Stimulated activated CD4-positive, alpha-beta T cell treated with anti-CD3 and anti-CD28 coated beads, TNF-alpha, amount 100 ng/mL, for 1 hour (primary cell): ENCODE measurements at places on chromosomes 5 and 9.

- no peak for DNase-seq
Measured at GRCh38 chr5:39648085-39648847, 223.5 kb upstream of the DAB2 start.

DNA sequence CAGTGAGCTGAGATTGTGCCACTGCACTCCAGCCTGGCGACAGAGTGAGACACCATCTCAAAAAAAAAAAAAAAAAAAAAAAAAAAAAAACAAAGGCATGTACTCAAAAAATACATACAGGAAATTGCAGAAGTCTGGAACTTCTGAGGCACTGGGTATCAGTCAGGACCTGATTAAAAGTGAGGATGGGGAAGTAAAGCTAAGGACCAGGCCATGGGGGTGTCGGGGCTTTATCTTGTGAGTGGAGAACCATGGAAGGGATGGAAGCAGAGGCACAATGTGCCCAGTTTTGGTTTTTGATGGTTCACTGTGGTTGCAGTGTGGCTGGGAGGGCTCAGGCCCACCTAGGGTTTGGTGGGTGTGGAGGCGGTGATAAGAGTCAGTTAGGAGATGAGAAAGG, 212.7 kb upstream of the PIK3R1 start:
- DNase-seq, result no peak

DNA sequence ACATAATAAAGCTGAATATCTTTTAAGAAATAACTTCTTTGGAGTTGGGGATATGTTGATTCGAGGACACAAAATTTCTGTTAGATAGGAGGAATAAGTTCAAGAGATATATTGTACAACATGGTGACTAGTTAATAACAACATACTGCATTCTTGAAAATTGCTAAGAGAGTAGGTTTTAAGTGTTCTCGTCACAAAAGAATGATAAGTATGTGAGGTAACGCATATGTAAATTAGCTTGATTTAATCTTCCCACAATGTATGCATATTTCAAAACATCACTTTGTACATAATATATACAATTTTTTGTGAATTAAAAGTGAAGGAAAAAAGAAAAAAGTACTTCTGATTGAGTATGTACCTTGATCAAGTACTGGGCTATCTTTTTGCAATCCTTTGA, 428.0 kb upstream of the TRPC7 start:
- no peak for DNase-seq

DNA sequence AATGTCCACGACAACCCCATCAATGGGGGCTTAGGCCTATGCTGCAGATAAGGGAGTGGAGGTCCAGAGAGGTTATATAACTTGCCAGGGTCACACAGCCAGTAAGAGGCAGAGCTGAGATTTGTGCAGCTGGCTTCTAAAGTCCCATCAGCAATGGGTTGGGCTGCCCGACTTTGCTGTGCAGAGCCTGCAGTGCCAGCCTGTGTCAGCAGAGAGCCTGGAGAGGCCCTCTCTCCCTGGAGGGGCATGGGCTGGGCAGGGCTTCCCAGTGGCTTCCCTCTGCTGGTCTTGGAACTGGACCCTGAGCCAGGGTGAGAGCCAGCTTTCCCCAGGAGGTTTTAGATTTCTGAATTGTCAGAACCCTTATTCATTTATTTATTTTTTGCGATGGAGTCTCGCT, 77.2 kb upstream of the RAPGEF1 start:
- DNase-seq, result no peak

GRCh38 chr9:98916660-98917059, 27.0 kb upstream of the COL15A1 start:
- no peak for DNase-seq

- DNase-seq, result no peak
Measured at GRCh38 chr5:98961665-98962344, 33.0 kb upstream of the CHD1 start.

DNA sequence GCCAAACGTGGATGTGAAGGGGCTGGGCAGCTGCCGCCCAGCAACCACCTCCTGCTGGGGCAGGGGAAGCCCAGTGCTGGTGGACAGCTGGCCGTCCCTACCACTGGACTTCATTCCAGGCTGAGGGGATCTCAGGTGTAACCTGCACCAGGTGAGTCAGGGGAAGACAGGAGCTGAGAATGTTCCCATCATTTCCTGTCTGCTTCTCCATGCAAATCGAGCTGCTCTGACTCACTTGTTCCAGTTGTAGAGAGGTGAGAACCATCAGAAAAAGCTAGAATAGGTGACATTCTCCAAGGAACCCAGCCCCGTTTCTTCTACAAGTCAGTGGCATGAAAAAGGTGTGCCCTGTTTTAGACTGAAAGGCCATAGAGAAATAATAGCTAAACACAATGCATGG, 21.8 kb upstream of the BARX1 start:
- DNase-seq, result no peak

DNA sequence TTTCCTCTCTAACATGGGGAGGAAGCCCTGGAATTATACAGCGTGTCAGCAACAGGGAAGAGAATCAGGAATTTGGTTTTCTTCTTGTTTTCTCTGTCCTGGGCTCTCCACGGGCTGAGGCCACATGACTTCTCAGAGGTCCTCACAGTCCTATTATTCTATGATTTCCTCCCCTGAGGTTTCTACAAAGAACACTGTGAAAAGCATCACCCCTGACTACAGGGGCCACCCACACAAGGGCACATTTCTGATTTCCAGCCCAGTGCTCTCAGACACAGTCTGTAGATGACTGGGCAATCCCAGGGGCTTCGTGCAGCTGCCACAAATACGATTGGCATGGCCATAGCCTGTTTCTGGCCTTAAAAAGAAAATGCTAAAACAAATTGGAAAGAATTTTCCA, 284.9 kb downstream of the CEMIP2 start:
- DNase-seq, result no peak

DNA sequence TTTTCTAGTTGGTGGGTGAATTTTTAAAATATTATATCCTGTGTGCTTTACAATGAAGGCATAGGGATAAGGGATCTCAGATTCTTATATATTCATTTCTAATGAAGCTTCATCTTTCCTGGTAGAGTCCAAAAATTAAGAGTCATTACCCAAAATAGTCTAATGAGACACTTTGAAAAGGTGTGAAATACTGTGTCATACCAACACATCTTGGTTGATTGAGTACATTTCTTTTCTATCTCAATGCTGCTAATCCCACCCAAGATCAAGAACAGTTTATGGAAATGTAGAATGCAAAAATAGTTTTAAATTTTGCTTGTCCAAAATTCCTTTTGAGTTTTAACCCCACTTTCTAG, 7.4 kb downstream of the EBF1 start:
- DNase-seq, result no peak

GRCh38 chr5:16763211-16763610, 146.4 kb upstream of the RETREG1 start:
- no peak for DNase-seq

- DNase-seq, result no peak
Measured at GRCh38 chr9:115378758-115379157, 260.8 kb upstream of the TNC start.

- DNase-seq, result no peak
Measured at GRCh38 chr5:142590451-142591231, 95.2 kb downstream of the FGF1 start.

GRCh38 chr5:158995694-158996173, 104.0 kb downstream of the EBF1 start:
- no peak for DNase-seq

DNA sequence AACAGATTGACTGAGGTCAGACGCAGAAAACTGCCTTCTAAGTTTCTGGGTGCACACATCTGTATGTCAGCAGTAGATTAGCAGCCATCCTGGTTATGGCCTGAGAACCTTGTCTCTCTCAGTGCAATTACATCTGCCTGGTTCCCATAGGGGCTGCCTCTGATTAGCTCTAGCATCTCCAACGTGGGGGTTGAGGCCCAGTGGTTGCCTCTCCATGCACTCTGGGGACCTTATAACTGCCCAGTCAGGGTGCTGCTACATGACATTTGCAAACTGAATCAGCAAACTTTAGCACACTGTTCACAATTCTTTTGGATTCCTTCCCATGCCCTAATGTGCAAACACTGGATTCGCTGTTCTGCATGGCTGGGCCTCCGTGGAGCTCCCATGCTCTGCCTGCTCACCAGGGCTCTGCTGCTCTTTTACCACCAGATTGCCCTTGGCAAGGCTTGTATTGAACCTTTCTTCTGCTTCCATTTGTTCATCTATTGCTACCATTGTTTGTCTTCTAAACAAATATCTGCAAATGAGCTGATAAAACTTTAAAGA, 36.2 kb downstream of the SNX18 start:
- DNase-seq, result no peak

DNA sequence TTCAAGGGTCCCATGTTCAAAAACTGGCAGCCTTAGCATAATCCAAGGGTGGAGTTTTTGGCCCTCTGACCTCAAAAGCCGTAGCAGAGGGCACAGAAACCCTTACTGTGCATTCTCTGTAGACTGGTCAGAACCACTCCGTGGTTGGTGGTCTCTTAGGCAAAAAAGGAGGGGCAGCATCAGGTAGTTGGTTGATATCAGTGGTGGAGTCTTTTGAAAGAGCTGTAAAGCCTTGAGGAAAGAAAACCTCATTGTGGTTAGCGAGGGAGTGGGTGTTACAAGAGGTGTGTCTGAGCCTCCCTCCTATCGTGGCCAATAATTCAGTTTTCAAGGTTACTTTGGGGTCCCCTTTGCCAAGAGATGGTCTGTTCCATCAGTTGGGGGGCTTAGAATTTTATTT, 40.9 kb downstream of the ARHGEF28 start:
- DNase-seq, result no peak

- no peak for DNase-seq
Measured at GRCh38 chr5:135317286-135317685, 81.7 kb downstream of the MACROH2A1 start.

DNA sequence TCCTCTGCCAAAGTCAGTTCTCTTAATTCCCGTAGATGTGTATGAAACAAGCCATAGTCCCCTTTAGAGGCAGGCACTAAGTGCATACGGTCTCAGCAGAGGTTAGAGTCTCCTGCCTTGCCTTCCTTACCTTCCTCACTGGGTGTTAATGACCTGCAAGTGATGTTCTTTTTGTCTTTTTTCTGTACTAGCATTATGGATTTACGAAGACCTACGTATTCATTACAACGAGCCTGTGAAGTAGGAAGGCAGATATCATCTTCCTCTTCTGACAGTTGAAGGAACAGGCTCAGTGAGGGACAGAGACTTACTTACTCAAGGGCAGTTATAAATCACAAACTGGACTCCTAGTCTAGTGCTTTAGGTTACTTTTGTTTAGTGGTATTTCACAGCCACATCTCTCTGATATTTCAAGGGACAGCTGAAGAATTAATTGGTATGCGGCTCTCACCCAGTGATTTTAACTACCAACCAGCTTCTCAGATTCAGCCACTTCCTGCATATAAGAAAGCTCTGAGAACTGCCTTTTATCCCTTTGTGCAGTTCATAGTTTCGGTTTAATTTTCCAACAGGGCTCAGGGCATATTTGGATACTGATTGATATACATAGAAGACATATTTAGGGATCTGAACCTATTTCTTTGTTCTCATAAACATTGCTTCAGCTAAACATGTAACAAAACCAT, 85.1 kb upstream of the CKMT2 start:
- DNase-seq, result no peak

DNA sequence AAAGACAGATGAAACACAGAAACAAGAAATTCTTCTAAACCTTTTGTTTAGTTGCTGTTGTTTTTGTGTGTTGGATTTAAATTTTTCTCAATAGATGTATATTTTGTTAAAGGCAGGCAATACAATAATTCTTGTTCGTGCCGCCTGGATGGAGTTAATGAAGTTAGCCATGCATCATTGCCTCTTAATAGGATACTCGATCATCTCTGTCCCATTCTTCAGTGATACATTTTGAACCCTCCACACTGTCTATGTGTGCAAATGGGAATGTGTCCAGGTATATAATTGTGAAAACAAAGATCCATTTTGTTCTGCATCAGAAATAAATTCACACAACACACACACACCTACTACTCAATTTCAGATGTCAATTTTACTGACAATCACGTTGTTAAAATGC, 186.6 kb upstream of the ADAMTS16 start:
- DNase-seq, result no peak

GRCh38 chr9:129102791-129103594, 7.6 kb downstream of the CRAT start:
- DNase-seq, result no peak

- DNase-seq, result no peak
Measured at GRCh38 chr9:83449166-83449565, 89.0 kb downstream of the FRMD3 start.

GRCh38 chr9:131889437-131890251, 149.8 kb upstream of the RAPGEF1 start:
- DNase-seq, result no peak

DNA sequence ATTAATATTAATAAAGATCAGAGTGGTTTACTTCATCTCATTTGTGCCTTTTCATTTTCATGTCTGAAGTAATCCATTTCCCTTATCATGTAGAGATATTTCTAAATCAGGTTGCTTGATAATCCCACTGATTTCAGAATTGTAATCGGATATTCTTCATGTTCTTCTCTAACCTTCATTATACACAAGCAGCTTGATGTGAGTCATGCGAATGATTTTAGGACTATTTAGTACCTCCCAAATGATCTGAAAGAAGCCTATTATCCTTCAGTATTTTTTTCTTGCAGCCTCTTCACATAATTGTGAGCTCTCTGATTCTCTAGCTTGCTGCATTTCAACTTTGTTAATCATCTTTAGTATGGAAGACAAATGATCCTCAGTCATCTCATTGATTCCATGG, 182.0 kb downstream of the GIN1 start:
- no peak for DNase-seq

DNA sequence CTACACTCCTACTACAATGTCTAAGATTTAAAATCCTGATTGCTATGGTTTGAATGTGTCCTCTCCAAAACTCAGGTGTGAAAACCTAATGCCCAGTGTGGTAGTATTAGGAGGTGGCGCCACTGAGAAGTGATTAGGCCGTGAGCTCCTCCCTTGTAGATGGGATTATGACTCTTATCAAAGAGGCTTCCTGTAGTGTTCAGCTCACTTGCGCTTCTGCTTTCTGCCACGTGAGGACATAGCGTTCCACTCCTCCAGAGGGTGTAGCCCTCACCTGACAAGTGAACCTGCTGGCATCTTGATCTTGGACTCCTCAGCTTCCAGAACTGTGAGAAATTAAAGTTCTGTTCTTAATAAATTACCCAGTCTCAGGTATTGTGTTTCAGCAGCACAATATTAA, 33.0 kb upstream of the WHRN start:
- no peak for DNase-seq

DNA sequence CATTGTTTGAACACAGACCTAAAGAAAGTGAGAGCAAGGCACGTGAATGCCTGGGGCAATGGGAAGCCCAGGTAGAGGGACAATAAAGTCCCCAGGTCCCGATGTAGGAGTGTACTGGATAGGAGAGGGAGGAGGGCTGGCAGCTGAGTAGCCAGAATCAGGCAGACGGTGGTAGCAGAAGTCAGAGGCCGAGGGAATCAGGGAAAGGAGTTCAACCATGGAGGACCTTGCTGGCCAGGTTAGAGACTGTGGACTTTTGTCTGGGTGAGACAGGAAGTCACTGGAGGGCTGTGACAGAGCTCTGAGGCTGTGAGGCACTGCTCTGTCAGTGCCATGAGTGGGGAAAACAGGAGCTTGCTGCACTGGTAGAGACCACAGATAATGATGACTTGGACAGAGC, 248.2 kb downstream of the EFNA5 start:
- DNase-seq, result no peak
